ENCODE measurements at places on chromosomes 2 and 18.

- DNase-seq: no peak
Observed at GRCh38 chr2:67878743-67879142, 184.1 kb downstream of the C1D start.

DNA sequence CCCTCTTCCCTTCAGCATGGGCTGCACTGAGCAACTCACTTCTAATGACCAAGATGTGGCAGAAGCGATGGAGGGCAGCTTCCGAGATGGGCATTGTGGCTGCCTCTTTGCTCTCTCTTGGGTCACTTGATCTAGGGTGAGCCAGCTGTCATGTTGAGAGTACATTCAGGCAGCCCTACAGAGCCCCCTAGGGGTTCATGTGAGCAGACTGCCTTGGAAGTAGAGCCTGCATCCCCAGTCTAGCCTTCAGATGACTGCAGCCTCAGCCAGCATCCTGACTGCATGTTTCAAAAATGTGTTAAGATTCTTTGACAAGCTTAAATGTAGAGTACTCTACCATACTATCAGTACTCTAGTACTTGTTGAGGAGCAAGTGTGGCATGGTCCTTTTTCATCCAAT is 143.9 kb downstream of the NCK2 start:
- no peak for DNase-seq

GRCh38 chr2:221810245-221810644 is 238.1 kb upstream of the EPHA4 start:
- no peak for DNase-seq

GRCh38 chr2:157830696-157831570 is 45.2 kb downstream of the ACVR1 start:
- no peak for DNase-seq

DNA sequence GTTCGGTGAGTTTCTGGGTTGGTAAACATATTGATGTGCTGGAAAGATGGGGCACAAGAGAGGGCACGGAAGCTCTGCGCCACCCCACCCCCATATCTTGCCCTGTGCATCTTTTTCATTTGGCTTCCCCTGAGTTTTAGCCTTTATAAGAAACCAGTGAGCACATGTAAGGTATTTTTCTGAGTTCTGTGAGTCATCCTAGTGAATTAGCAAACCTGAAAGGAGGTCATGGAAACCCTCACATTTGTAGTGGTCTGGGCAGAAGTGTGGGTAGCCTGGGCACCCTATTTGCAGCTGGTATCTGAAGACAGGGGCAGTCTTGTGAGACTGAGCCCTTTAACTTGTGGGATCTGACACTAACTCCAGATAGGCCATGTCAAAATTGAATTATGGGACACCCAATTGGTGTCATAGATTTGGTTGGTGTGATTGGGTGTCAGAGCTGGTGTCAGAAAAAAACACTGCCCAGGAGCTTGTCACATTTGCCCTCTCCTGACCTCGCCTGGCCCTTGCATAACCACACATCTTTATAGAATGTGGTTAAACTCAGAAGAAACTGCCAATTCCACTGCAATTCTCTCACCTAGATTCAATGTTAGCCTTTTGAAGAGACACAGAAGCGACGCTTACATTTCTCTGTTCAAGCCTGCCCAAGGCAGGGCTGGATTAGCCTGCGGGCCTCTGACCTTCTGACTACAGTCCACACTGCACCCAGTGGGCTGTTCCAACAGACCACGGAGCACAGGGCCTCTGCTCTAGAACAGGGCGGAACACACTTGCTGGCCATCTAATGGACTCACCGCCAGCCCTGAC is 12.0 kb upstream of the GALM start:
- DNase-seq: no peak

GRCh38 chr2:147439986-147440385 is 404.8 kb upstream of the ACVR2A start:
- DNase-seq: no peak

- no peak for DNase-seq
Observed at GRCh38 chr2:55948176-55948923, 24.8 kb upstream of the EFEMP1 start.

GRCh38 chr18:61064911-61065310 is 268.3 kb upstream of the CDH20 start:
- DNase-seq: no peak

DNA sequence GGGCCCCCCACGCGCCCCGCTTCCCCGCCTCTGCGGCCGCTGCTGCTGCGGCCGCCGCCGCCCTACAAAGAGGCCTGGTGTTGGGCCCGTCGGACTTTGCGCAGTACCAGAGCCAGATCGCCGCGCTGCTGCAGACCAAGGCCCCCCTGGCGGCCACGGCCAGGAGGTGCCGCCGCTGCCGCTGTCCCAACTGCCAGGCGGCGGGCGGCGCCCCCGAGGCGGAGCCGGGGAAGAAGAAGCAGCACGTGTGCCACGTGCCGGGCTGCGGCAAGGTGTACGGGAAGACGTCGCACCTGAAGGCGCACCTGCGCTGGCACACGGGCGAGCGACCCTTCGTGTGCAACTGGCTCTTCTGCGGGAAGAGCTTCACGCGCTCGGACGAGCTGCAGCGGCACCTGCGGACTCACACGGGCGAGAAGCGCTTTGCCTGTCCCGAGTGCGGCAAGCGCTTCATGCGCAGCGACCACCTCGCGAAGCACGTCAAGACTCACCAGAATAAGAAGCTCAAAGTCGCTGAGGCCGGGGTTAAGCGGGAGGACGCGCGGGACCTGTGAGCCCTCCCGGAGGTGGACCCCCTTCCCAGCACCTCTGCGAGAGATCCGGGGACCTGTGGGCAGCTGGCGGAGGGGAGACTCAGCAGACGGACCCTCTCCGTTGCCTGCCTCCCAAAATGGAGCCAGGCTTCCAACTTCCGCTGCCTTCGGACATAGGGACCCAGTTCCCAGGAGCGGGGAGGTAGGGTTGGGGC is 1.9 kb downstream of the SP5 start:
- peak; percentile 72 for DNase-seq

DNA sequence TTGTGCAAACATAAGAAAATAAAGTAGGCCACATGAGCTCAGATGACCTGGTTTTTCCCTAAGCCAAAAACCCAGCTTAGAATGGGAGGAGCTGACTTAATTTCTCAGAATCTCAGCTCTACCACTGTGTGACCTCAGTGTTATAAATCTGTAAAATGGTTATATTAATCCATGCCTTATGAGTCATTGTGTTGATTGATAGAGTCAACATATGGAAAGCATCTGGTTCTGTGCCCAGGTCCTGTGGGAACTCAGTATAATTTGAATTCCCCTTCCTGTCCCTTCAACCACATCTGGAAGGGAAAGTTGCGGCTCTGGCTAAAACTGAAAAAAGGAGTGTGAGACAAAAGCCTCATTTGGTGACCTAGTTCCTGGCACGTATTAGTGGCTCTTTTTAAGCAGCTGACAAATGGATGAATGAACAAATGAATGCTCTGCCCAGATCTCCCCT is 25.7 kb downstream of the TMEM177 start:
- DNase-seq: no peak

- DNase-seq: no peak
Observed at GRCh38 chr2:20491739-20492531, 45.1 kb downstream of the RHOB start.

DNA sequence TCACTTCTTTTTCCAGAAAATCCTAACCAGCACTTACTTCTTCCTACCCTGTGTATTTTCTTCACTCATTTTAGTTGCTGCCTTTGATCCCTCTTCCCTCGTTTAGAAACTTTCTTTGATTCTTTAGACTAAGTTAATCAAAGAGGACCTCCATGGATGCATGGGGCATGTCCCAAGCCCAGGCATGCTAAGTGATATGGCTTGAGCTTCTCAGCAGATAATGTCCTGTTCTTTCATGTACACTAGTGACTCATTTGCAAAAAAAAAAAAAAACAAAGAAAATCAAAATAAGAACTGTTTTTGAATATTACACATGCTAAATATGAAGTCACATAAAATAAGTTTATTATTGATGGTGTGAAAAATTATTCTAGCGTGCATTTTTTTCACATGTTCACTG is 800.9 kb downstream of the SATB2 start:
- no peak for DNase-seq

- peak; percentile 43 for DNase-seq
Observed at GRCh38 chr18:62387257-62387656, 62.1 kb downstream of the TNFRSF11A start.

DNA sequence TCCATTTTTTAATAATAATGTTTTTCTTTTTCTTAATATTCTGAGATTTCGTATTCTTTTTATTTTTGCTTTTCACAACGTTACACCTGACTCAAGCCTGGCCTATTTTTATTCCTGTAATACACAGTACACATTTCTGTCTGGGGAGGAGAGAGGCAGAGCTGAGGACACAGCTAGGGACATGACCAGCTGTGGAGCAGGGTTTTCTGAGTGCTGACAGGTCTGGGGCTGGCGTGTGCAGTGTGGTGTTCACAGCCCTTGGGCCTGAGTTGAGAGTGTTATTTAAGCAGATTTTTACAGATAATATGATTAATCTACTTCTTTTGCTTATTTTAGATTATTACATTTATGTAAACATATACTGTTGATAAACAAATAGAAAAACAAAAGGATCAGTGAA is 55.9 kb downstream of the ZAP70 start:
- DNase-seq: no peak

- peak; percentile 60 for DNase-seq
Observed at GRCh38 chr18:59272221-59272888, 899 bp downstream of the RAX start.

- peak; percentile 99 for DNase-seq
Observed at GRCh38 chr18:59049721-59050660, 89.7 kb upstream of the SEC11C start.

GRCh38 chr2:239607517-239608191 is 206.8 kb upstream of the HDAC4 start:
- DNase-seq: no peak

- no peak for DNase-seq
Observed at GRCh38 chr2:46389417-46389916, 89.9 kb upstream of the TMEM247 start.

- no peak for DNase-seq
Observed at GRCh38 chr18:31965316-31965970, 22.5 kb upstream of the TRAPPC8 start.

- DNase-seq: no peak
Observed at GRCh38 chr2:218517434-218518206, 50.5 kb downstream of the USP37 start.

DNA sequence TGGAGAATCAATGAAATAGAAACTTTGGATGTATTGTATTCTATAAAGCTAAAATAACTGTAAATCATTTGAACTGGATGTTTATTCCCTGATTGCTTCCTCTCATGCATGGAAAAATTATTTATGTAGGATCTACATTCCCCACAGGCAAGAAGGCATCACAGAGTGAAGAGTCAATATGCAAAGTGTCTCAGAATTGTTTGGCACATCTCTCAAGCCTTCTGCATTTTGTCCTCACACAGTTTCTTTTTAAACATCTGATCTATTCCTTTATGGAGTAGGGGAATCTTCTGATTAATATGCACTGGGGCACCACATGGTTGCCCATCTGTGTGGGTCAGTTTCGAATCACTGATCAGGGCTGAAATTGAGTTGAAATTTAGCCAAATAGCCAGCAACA is 465.4 kb downstream of the ZNF804A start:
- DNase-seq: no peak
